NCI-H345 (cell line): ENCODE measurements at places on chromosomes 4 and X.

DNA sequence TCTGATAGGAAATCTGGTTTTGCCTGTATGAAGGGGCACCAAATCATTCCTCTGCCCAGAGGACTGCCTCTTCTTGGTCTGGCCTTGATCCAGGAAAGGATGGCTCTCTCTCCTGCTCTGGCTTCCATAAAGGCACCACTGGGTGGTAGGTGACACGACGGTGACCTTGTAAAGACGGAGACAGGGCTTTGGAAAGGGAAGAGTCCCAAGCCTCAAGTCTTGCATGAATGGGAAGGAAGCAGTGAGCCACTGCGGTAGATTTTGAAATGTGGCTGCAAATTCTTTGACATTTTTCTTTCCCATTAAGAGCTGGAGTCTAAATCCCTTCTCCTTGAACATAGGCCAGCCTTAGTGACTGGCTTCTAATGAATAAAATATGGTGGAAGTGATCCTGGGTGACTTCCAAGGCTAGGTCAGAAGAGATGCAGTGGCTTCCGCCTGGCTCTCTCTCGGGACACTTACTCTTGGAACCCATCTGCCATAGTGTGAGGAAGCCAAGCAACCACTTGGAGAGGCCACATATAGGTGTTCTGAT is 347.4 kb downstream of the BCOR start:
- DNase-seq, result no peak

GRCh38 chrX:72079607-72080006 is 52.1 kb downstream of the RTL5 start:
- DNase-seq, result no peak

GRCh38 chr4:53651156-53651735 is 60.0 kb upstream of the LNX1 start:
- DNase-seq, result no peak

GRCh38 chrX:9379697-9380551 is 84.9 kb upstream of the TBL1X start:
- DNase-seq, result peak; percentile 26

DNA sequence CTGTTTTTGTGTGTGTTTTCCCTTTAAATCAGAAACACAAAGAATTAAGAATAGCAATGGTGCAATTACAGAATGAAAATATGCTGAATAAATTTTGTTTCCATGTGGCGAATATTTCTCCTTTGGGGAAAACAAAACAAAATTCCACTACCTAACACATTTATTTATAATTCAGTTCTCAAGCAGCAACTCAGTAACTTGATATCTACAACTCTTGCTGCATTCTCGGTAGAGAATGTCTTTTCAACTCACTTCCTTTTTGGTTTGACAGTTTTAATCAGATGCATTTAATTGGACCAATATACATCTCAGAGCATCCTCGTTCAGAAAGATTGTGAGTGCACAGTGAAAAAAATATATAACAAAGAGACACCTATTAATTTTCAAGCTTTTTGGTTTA is 30.8 kb downstream of the ZNF827 start:
- no peak for DNase-seq

DNA sequence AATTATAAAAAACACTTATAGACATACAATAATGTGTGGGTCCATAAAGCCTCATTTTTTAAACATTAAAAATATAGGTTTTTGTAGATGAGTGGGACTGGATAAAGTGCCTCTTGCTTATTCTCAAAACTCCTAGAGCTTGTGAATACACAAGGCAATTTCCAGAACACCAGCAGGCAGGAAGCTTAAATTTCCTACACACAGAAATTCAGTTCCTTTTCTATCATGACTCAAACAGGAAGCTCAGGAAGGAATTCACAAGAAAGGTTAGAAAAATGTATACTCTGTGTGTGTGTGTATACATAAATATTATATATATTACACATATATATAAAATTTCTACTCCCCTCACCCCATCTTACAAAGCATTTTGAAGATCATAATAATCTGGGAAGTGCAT is 11.3 kb downstream of the MAGEB6 start:
- DNase-seq, result no peak
